ENCODE measurements at places on chromosomes 1 and 21.

DNA sequence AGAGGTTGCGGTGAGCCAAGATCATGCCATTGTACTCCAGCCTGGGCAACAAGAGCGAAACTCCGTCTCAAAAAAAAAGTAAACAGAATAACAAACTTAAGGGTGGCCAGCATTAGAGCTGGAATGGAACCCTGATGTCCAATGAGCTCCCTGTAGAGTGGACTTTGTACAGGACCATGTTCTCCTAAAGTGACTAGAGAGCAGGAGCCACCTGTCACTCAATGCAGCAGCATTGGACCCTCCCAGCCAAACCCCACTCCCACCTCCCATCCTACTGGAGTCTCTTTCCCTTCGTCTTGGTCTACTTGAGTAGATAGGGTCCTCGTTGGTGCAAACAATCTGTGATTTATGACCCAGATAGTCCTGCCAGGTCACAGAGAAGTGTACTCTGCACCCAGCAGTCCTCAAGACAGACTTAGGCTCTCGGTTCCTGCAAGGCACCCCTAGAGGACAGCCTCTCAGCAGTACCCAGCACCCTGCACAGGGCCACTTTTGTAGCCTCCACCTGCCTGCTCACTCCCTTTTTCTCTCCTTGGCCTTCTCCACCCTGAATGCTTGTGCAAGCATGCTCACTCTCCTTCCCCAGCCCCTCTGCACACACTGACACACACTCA lies 69.2 kb upstream of the ZNF281 start:
- DNase-seq, result no peak

- no peak for DNase-seq
These were observed 644.0 kb downstream of the PTPRC start for GRCh38 chr1:199282751-199283305.

GRCh38 chr1:164718821-164719220 lies 159.8 kb downstream of the PBX1 start:
- DNase-seq, result no peak

- no peak for DNase-seq
These were observed 318.6 kb upstream of the TMPRSS15 start for GRCh38 chr21:18722193-18722592.
